Naive thymus-derived CD4-positive, alpha-beta T cell (primary cell): ENCODE measurements at places on chromosomes 13 and 19. TPM values are rescaled to one million over a fixed set of nuclear protein-coding genes. Genes with fewer than 3 reads are reported as not detected.

- H3K4me3 ChIP-seq, result no peak overlapping the region
- H3K27me3 ChIP-seq, result no peaks in the 10 kb centered on the region
- no peak for DNase-seq
- H3K36me3 ChIP-seq, result no peaks in the 10 kb centered on the region
These were observed 7.2 kb downstream of the TFDP1 start for GRCh38 chr13:113591750-113592149.

DNA sequence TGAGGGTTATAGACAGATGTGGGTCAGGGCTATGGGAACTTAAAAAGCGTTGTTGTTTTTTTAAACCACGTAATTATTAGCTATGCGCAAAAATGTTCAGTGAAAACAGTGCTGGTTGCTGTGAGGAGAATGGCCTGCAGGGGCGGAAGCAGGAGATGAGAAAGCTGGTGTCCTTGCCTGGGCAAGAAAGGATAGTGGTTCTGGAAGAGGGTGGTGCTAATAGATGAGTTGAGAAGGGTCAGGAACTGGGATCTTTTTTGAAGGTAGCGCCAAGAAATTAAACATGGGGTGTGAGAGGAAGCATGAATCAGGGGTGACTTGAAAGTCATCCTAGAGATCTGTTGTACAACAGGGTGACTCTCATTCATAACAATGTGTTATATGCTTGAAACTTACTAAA is 4.8 kb upstream of the SMG9 start:
- no peak for DNase-seq
- no peak overlapping the region for H3K27ac ChIP-seq
- H3K36me3 ChIP-seq, result no peaks in the 10 kb centered on the region

Gene MED29
- 61.0 TPM for polyA plus RNA-seq

Gene GTF3A
- 489 TPM for polyA plus RNA-seq

Gene NOTCH3
- not detected for polyA plus RNA-seq
